ENCODE measurements at places on chromosomes 5 and 9.

DNA sequence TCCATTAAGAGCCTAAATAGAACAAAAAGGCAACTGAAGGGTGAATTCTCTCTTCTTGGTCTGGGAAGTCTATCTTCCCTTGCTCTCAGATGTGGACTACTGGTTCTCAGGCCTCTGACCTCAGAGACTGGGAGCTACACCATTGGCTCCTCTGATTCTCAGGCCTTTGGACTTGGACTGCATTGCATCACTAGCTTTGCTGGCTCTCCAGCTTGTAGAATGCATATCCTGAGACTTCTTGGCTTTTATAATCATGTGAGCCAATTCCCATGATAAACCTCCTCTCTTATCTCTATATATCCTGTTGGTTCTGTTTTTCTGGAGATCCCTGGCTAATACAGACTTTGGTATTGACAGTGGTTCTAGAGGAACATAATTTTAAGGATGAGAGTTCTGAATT, 89.8 kb downstream of the PSAT1 start:
- DNase-seq, result no peak

DNA sequence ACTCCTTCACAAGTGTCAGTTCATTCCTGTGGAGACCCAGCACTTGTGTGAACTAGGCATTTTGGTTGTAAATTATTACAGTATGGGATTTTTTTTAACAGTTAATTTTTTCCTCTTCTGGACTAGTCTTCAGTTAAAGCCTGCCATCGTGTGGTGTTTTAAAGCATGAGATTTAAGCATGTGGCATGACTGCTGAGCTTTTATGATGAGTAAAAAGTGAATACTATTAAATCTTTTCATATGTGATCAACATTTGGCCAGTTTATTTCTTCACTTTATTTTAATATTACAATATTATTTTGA, 25.0 kb downstream of the LMNB1 start:
- no peak for DNase-seq

GRCh38 chr5:58450811-58451629, 8.9 kb downstream of the PLK2 start:
- DNase-seq, result no peak

DNA sequence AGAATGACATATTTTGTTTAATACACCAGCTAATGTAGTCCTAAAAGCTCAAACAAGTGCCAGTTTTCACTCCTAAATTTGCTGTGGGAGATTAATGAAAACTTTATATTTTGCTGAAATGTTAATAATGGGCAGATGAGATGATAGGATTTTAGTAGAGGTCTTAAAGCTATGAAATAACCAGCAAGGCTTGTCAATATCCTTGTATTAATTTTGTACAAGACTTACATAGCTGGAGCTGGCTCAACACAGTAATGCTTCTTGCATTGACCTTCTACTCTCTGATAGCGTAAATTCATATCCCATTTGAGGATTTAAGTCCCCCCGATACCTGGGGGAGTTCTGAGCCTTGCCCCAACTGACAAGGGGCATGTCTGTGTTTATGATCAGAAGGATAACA, 219.2 kb downstream of the MAPKAP1 start:
- no peak for DNase-seq

DNA sequence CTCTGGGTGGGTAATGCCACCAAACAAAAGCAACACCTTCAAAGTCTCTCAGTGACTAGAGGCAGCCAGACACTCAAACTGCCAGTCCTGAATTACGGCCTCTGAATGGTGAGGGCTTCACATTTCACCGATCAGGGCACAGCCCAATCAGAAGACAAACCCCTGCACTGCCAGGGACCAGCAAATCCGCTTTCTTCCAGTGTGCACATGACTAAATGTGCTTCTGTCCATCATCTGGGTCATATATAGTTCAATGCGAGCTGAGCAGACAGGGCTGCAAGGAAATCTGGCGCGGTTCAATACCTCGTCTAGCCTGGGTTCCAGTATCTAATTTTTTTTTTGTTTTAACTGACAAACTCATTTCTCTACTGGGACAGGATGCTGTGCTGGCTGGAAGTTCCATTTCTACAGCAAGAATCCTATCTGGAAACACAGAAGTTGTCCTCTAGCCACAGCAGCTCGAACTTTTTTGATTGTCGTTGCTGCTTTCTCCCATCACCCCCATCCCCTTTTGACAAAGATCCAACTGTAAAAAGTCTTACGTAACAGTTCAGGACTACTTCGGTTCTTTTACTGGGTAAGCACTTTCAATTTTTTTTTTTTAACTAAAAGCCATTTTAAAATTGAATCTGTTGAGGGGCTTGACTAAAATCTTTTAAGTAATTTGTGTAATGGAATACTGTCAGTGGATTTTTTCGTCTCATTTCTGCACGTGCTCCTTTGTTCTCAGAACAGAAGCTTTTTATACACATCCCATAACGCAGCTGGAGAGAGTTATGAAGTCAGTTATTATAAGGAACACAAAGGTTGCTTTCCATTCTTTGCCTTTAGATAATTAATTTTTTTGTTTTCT, 112.7 kb downstream of the NR6A1 start:
- DNase-seq, result peak; percentile 86

GRCh38 chr5:6236858-6237481, 141.4 kb downstream of the MED10 start:
- DNase-seq, result no peak
